ENCODE measurements at places on chromosomes 7 and 10. TPM values are rescaled to one million over a fixed set of nuclear protein-coding genes. Genes with fewer than 3 reads are reported as not detected.

GRCh38 chr10:99689461-99689860 is 30.2 kb downstream of the ENTPD7 start:
- no peaks in the 10 kb centered on the region for H3K27me3 ChIP-seq
- H3K36me3 ChIP-seq = no peaks in the 10 kb centered on the region
- no peak overlapping the region for H3K4me3 ChIP-seq
- no peaks in the 10 kb centered on the region for H3K4me1 ChIP-seq
- no peak overlapping the region for H3K27ac ChIP-seq

- H3K27ac ChIP-seq = no peak overlapping the region
- H3K4me3 ChIP-seq = no peak overlapping the region
- H3K36me3 ChIP-seq = no peaks in the 10 kb centered on the region
- H3K4me1 ChIP-seq = no peaks in the 10 kb centered on the region
Measured at GRCh38 chr10:127855591-127855881, 37.2 kb downstream of the CLRN3 start.

GRCh38 chr10:100377830-100378229 is 30.8 kb downstream of the SCD start:
- H3K4me1 ChIP-seq = no peaks in the 10 kb centered on the region
- H3K36me3 ChIP-seq = no peaks in the 10 kb centered on the region
- no peak overlapping the region for H3K27ac ChIP-seq
- H3K4me3 ChIP-seq = no peak overlapping the region
- DNase-seq = no peak

GRCh38 chr7:101410743-101411507 is 48.2 kb downstream of the COL26A1 start:
- H3K36me3 ChIP-seq = peaks cover 5% of the 10 kb centered on the region
- peak; percentile 9 for DNase-seq
- no peak overlapping the region for H3K4me3 ChIP-seq
- H3K27me3 ChIP-seq = peaks cover 62% of the 10 kb centered on the region

DNA sequence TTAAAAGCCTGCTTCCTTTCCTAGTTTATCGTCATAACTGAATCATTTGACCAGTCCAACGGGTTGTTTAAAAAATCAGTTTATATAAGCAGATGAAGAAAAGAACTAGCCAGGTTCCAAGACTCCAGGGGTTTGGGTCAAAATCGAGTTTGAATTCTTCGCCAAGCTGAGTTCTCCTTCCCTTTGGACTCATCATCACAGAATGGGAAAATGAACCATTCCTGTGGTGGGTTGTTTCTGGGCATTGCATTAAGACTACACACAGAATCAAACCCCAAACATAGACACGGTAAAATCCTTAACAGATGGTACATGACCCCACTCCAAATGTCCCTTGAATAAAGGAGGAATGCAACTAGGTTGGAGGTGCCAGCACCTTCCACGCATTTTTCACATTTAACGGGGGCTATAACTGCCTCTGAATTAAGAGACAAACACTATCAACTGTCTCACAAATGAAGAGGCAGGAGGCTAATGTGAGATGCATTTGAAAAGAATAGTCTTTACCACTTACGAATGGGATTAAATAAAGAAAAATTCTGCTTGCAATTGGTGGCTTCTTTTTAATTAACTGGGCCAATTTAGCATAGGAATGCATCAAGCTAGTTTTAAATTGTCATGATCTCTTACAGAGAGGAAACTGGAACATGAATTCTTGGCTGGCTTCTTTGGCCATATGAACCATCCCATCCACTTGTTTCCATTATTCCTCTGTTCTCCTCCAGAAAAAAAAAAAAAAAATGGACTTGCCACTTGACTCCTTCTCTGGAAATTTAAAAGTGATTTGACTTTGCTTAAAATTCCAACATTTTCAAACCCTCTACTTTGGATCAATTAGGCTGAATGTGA is 61.1 kb downstream of the CHST15 start:
- no peaks in the 10 kb centered on the region for H3K27me3 ChIP-seq
- H3K4me3 ChIP-seq = no peak overlapping the region
- DNase-seq = no peak
- peaks cover 10% of the 10 kb centered on the region for H3K36me3 ChIP-seq

Gene UCMA
- not detected for total RNA-seq

GRCh38 chr7:12685550-12685949 is 1.9 kb upstream of the ARL4A start:
- H3K36me3 ChIP-seq = peaks cover 48% of the 10 kb centered on the region
- peak overlapping the region; percentile 86 for H3K27ac ChIP-seq
- no peaks in the 10 kb centered on the region for H3K27me3 ChIP-seq
- peak overlapping the region; percentile 78 for H3K4me3 ChIP-seq
- H3K4me1 ChIP-seq = peaks cover 50% of the 10 kb centered on the region

All from Calu3 (cell line).